ENCODE measurements at places on chromosomes 3 and 15.

DNA sequence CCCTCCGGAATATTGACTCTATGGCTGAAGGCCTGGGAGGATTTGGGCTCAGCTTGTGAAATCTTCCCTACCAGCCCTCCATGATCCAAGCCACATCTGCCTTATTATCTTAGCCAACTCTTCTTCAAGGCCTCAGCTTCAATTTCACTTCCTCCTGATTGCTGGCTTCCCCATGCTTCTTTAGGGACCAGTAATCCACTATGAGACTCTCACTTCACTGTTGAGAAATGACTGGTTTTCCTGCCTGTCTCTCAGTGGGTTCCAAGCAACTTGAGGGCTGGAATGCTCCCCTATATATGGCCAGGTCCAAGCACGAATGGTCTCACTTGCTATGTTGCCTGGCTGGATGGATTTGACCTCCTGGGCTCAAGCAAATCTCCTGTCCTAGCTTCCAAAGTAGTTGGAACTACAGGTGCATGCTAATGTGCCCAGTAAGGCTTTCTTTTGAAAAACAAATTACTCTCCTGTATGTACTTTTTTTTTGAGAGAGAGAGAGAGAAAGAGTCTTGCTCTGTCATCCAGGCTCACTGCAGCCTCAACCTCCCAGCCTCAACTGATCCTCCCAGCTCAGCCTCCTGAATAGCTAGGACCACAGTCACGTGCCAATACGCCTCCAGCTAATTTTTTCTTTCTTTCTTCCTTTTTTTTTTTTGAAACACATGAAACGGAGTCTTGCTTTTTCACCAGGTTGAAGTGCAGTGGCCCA lies 7.9 kb upstream of the PIK3CB start:
- DNase-seq: no peak

- no peak for DNase-seq
Observed at GRCh38 chr3:58345457-58345856, 12.8 kb downstream of the PXK start.

DNA sequence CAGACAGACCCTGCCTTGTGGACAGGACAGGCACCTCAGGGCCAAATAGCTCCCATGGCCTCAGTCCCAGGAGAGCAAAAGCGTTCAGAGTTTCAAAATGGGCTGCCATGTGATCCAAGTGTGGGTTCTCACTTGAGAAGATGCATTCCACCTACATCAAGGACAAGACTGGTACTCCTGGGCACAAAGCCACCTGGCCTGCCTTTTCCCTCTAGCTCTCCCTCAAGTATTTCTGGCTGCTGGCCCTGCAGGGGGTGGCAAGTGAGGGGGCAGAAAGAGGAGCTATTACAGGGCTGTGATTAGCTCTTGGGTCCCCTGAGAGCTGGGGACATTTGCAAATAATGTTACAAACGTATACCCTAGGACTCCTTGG lies 6.5 kb upstream of the COL7A1 start:
- no peak for DNase-seq

DNA sequence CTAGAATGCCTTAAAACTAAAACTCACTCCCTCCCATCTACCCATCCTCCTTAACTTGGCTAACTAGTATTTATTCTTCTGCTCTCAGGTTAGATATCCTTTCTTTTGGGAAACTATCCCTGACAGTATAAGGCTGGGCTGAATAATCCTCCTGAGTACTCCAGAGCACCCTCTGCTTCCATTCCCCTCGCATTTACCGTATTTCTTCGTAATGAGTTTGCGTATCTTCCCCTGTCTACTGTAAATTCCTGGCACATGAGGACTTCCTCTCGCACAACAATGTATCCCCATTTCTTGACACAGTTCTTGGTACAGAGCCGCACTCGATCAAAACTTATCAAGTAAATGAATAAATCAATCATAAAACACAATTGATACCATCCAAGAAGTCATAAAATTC lies 82.9 kb upstream of the AKAP13 start:
- no peak for DNase-seq

DNA sequence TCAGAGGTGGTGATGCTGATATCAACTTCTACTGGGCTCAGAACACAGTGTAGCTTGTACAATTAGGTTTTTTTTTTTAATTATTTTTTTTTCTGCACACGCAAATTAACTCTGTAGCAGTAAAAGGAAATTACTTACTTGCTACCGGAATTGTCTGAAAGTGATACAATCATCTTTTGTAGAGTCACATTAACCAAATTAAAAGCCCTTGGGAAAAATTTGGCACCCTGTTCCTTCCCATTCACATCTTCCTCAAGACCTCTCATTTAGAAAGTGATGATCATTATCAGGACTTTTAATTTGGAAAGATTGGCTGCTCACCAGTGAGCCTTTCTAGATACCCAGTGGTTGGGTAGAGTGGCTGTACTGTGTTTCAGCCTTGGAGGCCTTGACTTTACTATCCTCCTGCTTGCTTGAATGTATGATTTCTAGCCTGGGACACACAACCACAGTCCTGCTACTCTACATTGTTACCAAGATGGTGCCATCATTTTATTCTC lies 158.3 kb downstream of the ECT2 start:
- DNase-seq: no peak

DNA sequence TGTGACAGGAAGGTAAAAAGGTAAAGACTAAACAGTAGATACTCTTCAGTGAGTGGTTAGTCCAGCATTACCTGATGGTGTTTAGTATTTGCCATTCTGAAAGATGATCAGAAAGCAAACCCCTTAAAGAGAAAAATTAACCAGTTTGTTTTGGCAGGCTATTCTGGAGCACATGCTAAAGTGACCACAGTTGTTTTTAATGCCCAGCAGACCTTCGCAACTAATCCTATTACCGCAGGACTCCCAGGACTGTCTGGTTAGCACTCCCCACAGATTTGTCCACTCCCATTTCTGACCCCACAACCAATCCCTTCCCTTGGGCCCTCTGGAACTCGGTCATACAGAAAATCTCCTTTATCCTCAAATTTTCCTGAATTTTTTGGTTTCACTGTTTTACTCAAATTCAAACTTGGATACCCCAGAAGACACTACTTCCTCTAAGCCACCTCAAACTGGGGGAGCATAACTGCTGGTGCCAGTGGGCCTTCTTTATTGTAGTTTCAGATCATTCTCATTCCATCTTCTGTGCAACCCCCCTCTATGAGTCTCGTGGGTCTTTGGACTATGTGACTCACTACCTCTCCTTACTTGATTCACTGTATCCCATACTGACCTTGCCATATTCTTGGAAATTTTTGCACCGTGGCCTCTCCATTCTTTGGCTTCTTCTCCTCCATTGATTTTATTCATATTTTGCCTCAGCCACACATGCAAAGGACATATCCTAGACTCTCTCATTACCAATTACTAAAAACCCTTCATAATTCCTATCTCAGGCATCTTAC lies 104.4 kb downstream of the RBMS3 start:
- peak; percentile 57 for DNase-seq

- no peak for DNase-seq
Observed at GRCh38 chr15:46126581-46126980, 491.8 kb downstream of the SQOR start.

DNA sequence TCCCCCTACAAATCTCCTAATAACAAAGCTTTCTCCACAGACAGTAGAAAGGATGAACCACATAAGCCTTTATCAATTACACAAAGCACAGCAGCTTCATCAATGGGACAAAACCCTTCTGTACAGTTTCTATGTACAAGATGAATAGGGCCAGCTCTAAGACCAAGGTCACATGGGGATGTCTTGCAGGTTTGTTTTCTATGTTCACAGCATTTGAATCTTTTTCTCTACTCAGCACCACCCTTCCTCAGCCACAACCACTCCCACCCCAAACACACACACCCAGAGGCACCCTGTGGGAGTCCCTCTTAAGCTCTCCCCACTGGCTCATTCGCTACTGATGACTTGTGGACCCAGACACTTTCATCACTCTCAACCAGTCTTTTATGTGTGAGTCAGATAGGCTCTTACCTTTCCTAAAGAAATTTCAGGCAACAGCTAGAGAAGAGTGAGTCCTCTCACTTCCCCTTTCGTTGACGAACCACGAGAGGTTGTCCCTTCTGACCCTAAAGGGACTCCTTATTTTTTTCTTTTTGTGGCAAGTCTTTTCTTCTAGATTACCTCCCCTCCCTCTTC lies 57.9 kb downstream of the ARHGAP31 start:
- DNase-seq: peak; percentile 38

GRCh38 chr3:173660645-173661299 lies 263.2 kb downstream of the NLGN1 start:
- peak; percentile 48 for DNase-seq

- DNase-seq: no peak
Observed at GRCh38 chr15:25721605-25721955, 141.5 kb downstream of the ATP10A start.

- no peak for DNase-seq
Observed at GRCh38 chr3:135329479-135329878, 534.4 kb downstream of the EPHB1 start.

DNA sequence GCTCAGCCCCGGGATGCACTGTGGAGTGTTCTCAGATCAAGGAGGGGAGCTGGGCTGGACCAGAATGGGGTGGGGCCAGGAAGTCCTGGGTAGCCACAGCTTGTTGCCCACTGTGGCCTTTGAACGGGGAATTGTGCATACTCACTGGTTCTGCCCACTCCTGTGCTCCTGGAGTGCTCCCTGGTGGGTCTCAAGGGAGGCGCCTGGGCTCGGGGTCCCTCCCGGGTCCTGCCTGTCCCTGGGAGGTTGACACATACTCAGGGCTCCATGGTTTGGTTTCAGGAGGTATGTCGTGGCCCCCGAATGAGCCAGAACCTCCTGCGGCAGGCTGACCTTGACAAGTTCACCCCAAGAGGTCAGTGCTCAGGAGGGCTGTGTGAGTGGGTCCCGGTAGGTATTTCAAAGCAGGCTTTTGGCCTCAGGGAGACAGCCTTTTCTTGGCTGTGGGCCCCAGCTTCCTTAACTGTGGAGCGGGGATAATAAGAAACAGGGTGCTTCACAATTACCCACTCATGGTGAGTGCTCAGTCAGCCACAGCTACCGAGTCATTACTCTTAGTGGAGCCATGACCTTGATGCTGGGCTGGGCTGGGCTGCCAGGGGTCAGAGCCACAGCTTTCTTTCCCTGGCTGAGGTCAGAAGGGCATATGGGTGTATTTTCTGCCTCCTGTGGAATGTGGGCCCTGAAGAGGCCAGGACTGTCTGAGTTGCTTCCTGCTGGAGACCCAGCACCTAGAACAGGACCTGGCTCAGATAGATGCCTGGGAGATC lies 7.6 kb downstream of the DNAH1 start:
- DNase-seq: no peak

- DNase-seq: no peak
Observed at GRCh38 chr15:72998681-72999466, 53.4 kb upstream of the NEO1 start.

DNA sequence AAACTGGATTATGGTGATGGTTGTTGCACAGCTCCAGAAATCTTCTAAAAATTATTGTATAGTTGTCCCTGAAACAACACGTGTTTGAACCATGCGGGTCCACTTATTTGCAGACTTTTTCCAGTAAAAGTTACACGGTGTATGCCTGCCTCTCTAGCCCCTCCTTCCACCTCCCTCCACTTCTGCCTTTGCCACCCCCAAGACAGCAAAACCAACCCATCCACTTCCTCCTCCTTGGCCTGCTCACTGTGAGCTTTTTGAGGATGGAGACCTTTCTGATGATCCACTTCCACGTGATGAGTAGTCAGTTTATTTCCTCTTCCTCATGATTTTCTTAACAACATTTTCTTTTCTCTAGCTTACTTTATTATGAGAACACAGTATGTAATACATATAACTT lies 5.4 kb downstream of the CYFIP1 start:
- no peak for DNase-seq

- peak; percentile 80 for DNase-seq
Observed at GRCh38 chr15:42890161-42890913, 30.2 kb downstream of the TTBK2 start.

GRCh38 chr3:149085828-149086231 lies 503 bp downstream of the HLTF start:
- DNase-seq: peak; percentile 53

DNA sequence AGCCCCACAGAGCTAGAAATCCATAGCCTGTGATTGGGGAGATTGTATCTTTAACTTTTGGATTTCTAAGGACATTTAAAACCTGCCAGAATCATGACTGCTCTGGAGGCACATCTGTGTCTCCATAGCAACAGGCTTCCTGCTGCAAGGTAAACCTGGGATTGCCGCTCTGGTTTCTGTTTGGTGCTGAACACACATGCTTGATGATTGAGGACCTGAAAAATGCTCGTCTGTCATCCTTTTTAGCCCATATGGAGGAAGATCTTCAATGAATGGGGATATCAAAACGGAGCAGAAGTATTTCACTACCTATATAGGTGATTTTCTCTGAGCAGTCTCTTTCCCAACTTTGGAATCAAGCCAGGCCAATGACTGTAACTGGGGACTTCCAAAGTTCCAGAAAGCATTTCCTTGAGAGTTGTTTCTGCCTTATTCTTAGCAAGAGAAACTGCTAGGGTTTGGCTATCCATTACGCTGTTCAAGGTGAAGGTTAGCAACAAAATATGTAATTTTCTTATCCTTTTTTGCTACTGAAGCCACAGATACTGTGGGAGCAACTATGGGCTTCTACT lies 96.5 kb upstream of the TNIK start:
- no peak for DNase-seq

DNA sequence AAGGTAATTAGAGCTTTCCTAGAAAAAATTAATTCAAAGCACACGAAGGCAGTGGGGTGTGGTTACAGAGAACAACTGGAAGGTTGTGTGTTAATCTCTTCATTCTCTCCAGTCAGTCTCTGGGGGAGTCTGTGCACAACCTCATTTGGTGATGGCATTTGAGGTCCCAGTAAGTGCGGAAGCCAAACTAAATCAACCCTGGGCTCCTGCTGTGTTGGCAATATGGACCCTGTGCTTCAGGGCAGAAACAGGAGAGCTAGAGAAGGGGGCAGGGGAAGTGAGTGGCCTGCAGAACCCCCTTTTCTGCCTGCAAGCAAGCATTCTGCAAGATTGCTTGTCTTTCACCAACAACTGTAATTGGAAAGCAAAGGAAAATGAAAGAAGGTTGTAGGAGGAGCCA lies 195.9 kb upstream of the ST8SIA2 start:
- DNase-seq: no peak

DNA sequence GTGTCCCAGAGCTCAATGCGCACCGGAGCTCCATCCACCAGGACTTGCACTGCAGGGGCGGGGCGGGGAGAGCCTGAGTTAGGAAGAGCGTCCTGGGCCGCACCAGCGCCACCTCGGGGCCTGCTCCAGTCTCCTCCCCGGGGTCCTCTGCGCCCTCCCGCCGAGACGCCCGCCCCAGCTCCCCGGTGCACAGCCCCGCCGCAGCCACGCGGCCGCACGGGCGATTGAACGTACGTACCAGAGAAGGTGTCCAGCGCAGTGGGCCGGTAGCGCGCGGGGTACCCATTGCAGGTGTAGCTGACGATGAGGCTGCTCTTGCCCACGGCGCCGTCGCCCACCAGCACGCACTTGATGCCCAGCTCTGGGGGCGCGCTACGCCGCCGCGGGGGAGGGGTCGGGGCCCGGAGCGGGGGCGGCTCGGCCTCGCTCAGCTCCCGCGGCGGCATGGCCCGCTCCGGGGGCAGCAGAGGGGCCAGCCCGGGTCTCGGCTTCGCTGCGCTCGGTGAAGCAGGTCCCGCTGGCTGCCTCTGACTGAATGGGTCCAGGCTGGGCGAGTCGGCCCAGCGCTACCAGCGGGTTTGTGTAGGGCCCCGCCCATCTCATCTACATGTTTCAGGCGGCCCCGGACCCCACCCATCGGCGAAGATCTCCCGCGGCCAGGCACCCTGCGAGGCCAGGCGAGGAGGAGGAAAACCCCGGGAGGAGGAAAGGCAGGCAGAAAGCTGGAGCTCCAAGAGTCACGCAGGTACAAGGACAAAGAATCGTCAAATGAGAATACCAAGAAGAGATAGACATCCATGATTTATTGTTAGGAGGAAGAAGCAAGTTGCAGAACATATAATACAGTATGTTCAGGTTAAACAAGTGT lies at the start of gene RHOV:
Gene RHOV (minus strand): TSS at position 541 of the 868 bp plus-strand sequence. CDS start 95 bp downstream, at position 446.
- DNase-seq: peak; percentile 35

All from astrocyte of the spinal cord (primary cell).